ENCODE measurements at places on chromosomes 5 and 9.

- DNase-seq, result no peak
Observed at GRCh38 chr9:1726993-1727759, 288.0 kb upstream of the SMARCA2 start.

GRCh38 chr5:10913841-10914240 lies 152.8 kb upstream of the DAP start:
- DNase-seq, result peak; percentile 54

GRCh38 chr5:96609369-96609768 lies 52.8 kb upstream of the CAST start:
- DNase-seq, result no peak

DNA sequence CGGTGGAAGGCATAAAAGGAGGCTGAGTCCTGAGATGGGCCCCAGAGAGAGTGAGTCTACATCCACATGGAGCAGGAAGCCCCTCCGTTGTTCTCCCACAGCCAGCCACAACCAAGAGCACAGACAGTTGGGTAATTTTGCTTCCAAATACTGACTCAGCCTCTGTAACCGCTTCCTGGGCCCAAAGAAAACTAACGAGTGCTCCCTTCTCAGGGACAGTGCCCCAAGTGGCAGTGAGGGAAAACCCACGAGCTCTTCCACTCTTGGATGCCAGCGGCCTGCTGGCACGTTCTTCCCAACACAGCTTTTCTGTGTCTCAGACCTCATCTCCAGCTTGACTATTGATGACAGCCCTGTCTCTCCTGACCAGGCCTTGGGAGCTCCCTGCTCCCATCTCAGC lies 207.6 kb downstream of the FSTL4 start:
- no peak for DNase-seq

DNA sequence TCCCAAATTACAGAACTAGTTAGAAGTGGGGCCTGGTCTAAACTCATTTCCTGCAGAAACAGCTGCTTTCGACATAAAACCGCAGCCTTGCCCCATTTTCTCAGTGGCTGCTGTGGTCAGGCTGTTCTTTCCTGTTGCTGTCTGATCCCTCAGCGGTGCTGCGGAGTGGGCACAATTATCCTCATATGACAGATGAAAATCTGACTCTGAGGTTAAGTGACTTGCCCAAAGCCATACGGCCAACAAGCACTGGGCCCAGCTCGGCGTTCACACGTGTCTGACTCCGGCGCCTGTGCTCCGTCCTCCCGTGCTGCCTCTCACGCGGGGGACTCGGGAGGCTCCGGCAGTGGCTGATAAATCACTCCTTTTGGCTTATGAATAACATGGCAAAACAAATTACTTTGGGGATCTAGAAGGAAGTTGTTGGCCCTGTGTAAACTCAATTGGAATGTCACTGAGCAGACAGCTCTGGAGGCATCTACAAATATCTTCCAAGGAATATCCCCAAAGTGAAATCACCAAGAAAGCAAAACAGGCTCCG lies 142.6 kb upstream of the LMX1B start:
- no peak for DNase-seq

DNA sequence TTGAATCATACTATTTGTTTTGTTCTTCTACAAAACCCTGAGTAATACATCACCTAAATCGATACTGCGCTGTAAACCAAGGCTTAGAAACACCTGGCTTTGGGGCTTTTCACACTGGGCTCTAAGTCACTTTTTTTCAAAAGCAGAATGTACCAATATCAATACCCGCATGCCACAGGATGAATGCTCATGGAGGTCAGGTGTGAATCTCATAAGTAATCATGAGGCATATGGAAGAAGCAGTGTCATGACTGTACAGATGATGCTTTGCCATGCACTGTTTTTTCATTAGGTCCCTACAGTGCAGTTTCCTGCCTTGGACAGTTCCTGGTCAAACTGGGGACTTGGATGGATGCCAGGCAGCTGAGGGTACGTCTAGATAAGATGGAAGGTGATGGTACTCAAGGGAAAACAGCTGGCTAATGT lies 49.0 kb upstream of the ATG10 start:
- DNase-seq, result no peak

GRCh38 chr5:158855510-158855909 lies 244.2 kb downstream of the EBF1 start:
- no peak for DNase-seq

Data from putamen (tissue), 1 donor.